ENCODE measurements at places on chromosomes 4 and X.

GRCh38 chrX:74420196-74421035 lies 877 bp upstream of the SLC16A2 start:
- peak; percentile 35 for DNase-seq

DNA sequence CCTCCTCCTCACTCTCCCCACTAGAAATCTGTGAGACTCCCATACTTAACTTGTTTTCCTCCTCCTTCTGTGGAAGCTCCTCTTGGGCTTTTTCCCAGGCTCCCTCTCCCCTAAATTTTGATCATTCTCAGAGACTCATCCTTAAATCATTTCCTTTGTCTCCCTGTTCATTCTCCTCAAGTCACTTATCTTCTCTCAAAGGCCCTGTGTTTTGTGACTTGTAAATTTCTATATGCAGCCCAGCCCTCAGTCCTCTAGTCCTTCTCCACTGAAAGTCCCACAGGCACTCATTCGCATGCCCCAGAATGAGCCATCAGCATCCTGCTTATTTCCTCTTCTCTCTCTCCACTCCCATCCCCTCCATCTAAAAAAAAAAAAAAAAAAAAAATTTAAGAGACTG lies 171.8 kb downstream of the SOWAHB start:
- no peak for DNase-seq

- DNase-seq = no peak
Measured at GRCh38 chr4:54065282-54066087, 1.1 kb upstream of the CHIC2 start.

- no peak for DNase-seq
Measured at GRCh38 chrX:54964766-54965497, 29.1 kb downstream of the PFKFB1 start.

- no peak for DNase-seq
Measured at GRCh38 chr4:128827296-128827695, 17.8 kb downstream of the JADE1 start.

DNA sequence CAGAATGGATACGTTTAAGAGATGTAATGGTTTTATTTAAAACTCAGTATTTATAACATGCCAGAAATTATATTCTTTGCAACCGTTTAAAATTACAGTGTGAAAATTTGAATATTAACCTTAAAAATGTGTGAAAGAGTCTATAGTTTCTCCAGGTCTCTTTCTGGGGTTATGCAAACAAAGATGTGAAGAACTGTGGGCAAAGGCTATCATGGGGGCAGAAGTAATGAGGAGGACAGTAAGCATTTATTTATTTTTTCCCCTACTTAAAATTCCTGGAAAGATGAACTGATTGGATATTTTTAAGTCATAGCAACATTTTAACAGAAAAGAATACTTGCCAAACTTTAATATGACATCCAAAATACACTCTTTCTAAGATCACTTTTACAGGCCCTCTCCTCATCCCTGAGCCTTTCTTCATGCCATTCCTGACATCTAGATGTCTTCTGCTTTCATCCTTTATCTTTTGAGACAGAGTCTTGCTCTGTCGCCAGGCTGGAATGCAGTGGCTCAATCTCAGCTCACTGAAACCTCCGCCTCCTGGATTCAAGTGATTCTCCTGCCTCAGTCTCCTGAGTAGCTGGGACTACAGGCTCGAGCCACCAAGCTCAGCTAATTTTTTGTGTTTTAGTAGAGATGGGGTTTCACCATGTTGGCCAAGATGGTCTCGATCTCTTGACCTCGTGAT lies 46.1 kb downstream of the TMEM131L start:
- DNase-seq = no peak

DNA sequence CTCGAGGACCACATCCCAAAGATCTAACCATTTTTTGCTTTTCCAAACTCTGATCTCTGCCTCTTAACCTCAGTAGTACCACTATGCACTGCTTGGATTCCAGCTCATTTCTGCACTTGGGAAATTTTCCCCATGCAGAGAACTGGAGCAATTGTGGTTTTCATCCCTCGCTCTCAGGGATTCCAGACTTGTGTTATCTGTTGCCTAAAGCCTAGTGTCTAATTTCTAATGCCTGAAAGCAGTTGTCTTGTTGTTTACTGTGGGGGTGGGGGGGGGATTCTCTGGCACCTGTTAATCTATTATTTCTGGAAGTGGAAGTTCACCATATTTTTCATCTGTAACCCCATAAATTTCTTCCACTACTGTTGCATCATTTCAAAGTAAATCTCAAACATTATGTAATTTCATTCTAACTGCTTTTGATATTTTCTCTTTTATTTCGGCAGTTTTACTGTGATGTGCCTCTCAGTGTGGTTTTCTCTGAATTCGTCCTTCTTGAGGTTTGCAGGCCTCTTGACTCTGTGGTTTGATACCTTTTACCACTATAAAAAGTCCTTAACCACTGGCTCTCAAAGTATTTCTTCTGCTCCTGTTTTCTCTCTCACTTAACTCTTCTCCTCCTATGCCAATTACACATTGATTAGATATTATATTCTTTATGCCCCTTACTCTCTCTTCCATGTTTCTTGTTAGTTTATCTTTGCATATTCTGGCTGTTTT lies 205.6 kb upstream of the EOLA2 start:
- no peak for DNase-seq

GRCh38 chrX:11579636-11580600 lies 85.8 kb downstream of the ARHGAP6 start:
- DNase-seq = no peak

- DNase-seq = no peak
Measured at GRCh38 chr4:185235843-185236503, 26.6 kb downstream of the SNX25 start.

DNA sequence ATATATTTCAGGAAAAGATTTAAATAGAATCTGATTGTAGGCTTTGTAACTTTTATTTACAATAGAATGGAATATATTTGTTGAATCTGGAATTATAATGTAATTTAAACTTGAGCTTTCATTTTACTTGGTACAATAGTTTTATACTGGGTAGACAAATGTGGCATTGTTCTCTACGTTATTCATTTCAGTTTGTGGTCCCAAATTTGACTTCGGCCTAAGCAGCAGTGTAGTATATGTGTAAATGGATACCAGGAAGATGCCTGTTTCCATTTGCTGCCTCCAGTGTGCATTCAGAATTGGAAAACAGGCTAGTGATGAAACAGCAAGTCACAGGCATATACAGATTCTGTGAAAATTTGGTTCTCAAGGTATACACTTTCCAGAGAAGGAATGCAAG lies 77.8 kb downstream of the CLDN22 start:
- no peak for DNase-seq

DNA sequence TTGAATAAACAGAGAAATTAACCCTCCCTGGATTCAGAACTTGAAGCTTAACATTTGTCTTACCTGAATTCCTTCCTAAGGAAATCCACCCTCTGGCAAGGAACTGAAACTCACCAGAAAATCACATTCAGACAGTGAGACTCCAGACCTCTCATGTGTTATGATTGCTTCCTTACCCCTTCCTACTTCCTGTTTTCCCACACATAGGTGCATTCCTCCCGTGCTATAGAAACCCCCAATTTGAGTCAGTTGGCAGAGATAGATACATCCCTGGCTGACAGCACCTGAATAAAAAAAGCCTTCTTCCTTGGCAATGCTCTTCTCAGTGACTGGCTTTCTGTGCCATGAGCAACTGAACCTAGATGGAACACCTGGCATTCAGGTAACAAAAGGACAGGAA lies 157.0 kb upstream of the SMIM31 start:
- DNase-seq = no peak

GRCh38 chrX:68703846-68704245 lies 56.4 kb downstream of the STARD8 start:
- no peak for DNase-seq

DNA sequence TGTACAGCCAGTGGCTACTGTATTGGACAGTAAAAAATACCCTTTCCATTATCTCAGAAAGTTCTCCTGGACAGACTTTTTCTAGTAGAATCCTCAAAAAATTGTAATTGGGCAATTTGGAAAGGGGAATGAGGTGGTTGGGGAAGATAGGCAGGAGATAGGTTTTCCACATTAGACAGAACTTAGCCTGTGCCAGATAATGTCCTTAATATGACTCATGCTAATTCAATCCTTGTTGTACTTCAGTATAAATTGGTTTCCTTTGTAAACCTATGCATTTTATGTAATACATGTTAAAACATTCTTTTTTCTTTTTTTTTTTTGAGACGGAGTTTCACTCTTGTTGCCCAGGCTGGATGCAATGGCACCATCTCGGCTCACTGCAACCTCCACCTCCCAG lies 8.9 kb downstream of the EIF4E start:
- DNase-seq = no peak

DNA sequence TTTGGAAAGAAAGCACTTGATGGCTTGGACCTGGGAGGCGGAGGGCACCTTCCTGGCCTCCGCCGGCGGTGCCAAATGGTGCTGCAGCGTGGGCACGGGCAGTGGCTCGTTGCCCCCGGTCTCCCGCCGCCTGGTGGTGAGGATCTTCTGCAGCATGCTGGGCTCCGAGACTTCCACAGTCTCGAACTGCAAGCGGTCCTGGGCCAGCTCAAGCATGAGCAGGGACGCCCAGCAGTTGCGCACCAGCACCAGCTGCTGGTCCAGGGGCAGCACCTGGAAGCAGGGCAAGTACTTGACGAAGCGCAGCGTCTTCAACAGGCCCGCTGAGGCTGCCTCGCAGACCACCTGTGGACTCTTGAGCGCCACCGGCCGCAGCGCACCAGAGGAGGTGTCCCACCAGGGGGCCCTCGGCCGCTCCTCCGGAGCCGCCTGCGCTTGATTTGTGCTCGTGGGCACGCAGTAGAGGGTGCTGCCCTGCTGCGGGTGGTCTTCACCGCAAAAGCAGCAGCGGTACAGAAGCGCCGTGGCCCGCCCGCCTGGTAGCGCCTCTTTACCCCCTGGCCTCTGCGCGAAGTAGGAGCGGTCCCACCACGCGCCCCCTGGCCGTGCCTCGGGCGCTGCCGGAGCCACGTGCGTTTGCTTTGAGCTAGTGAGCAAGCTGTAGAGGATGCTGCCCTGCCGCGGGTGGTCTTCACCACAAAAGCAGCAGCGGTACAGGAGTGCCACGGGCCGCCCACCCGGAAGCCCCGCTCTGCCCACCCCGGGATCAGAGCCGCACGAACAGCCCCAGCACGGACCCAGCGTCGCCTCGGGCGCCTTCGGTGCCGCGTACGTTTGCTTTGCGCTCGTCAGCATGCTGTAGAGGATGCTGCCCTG lies 689 bp downstream of the NR0B1 start:
- DNase-seq = no peak

GRCh38 chr4:24419181-24420034 lies 164.9 kb downstream of the DHX15 start:
- DNase-seq = peak; percentile 78

GRCh38 chr4:1720163-1720983 lies 750 bp downstream of the TMEM129 start:
- no peak for DNase-seq

- DNase-seq = no peak
Measured at GRCh38 chrX:29648161-29648560, 567.2 kb upstream of the MAGEB2 start.

- DNase-seq = no peak
Measured at GRCh38 chr4:2868877-2869487, 25.3 kb downstream of the ADD1 start.

GRCh38 chrX:115639334-115639880 lies 78.4 kb downstream of the PLS3 start:
- no peak for DNase-seq

GRCh38 chr4:3415471-3416141 lies 26.2 kb upstream of the HGFAC start:
- no peak for DNase-seq

- no peak for DNase-seq
Measured at GRCh38 chr4:11412211-11412610, 16.5 kb downstream of the HS3ST1 start.

DNA sequence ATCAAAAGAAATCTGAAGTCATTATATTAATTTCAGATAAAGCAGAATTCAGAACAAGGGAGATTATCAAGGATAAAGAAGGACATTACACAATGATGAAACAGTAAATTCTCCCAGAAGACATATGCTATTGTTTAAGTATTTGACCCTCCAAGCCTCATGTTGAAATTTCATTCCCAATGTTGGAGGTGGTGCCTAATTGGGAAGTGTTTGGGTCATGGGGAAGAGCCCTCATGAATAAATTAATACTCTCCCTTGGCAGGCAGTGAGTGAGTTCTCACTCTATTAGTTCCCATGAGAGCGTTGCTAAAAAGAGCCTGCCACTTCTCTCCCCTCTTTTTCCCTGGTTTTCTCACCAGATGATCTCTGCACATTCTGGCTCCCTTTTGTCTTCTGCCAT lies 249.9 kb upstream of the GRIA3 start:
- no peak for DNase-seq
